Stimulated activated CD8-positive, alpha-beta memory T cell treated with anti-CD3 and anti-CD28 coated beads, Interleukin-7, amount 100 ng/mL, for 48 hours (primary cell): ENCODE measurements at places on chromosomes 7 and 10.
A peak's percentile ranks its signal among the peaks of the same experiment; 100 is the strongest.

- DNase-seq = no peak
Observed at GRCh38 chr7:4103352-4104091, 578.6 kb upstream of the FOXK1 start.

DNA sequence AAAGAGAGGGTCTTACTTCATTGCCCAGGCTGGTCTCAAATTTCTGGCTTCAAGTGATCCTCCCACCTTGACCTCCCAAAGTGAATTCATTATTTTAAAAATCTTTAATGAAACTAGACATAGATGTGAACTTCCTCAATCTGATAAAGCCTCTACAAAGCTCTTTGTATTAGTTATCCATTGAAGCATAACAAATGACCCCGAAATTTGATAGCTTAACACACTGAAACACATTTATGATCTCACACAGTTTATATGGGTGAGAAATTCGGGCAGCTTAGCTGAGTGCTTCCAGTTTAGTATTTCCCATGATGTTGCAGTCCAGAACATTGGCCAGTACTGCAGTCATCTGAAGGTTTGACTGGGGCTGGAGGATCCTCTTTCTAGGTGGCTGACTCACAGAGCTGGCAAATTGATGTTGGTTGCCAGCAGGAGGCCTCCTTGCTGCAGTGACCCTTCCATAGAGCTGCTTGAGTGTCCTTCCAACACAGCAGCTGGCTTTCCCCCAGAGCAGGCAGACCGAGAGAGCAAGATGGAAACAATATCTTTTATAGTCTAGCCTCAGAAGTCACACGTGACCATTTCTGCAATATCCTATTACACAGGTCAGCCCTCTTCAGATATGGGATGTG, 16.6 kb upstream of the WNT8B start:
- no peak for DNase-seq

- DNase-seq = no peak
Observed at GRCh38 chr7:90892213-90892612, 296.1 kb downstream of the CDK14 start.

GRCh38 chr10:113711142-113711541, 31.4 kb downstream of the CASP7 start:
- DNase-seq = no peak

- no peak for DNase-seq
Observed at GRCh38 chr7:40288827-40289226, 154.0 kb downstream of the SUGCT start.

- DNase-seq = no peak
Observed at GRCh38 chr7:82057476-82057875, 287.6 kb upstream of the HGF start.

GRCh38 chr7:27198871-27199801, 755 bp downstream of the HOXA13 start:
- DNase-seq = no peak

GRCh38 chr10:103145046-103145445, 48.0 kb downstream of the NT5C2 start:
- DNase-seq = no peak

- no peak for DNase-seq
Observed at GRCh38 chr10:3777981-3778691, 6.9 kb downstream of the KLF6 start.

- DNase-seq = no peak
Observed at GRCh38 chr10:119412244-119413092, 130.1 kb downstream of the RGS10 start.

DNA sequence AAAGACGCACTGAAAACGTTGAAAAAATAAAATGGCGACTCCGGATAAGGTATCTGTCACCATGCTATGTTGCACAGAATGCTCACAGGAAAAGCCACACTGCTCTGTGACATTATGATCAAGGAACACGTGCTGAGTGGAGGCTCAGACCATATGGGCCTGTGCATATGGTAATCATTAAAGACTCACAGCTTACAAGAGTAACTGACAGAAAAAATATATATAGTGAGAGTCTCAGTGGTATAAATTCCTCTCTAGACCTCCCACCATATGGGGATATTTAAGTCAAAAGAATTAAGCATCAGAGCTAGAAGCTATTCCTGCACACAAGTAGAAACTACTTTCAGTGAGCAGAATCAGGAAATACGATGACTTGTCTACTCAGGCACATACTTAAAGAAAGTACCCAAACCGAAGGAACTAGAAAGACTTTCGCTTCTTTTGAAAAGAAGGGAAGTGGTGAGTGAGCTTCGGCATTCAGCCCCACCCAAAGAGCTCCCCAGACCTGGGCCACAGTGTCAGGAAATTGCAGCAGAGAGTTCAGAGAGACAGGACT, 65.1 kb upstream of the MPP7 start:
- DNase-seq = peak; percentile 53

- DNase-seq = no peak
Observed at GRCh38 chr7:130853503-130854279, 119.7 kb upstream of the KLF14 start.

- DNase-seq = no peak
Observed at GRCh38 chr10:32384171-32384570, 37.2 kb upstream of the EPC1 start.

GRCh38 chr10:92242380-92242779, 48.5 kb downstream of the CPEB3 start:
- DNase-seq = no peak

- no peak for DNase-seq
Observed at GRCh38 chr10:118254654-118255053, 87.5 kb downstream of the FAM204A start.

DNA sequence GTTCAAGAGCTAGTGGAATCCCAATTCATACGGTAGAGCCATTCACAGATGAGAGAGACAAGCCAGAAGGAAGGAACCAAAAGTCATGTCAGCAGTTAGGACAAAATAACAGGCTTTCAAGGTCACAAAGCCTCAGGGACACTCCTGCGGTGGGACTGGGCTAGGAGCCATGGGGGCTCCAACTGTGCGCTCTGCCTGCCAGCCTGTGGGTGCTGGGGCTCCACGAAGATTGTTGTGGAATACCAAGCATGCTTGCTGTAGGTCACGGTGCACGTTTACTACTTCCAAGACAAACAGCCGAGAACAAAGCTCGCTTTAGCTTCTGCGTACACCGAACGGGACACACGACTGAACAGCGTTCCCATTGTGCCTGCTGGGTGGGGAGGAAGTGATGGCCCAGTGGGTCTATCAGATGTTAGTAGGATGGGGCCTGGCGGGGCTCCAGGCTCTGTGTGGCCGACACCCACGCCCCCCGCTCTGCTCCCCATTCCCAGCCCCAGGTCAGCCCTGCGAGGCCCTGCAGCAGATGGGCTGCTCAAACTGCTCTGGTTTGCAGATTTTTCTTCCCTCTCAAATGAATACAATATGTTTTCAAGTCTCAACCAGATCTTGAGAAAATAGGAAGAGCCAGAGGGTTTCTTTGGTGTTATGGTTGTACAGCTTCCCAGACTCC, 158.9 kb downstream of the EGFR start:
- DNase-seq = no peak

DNA sequence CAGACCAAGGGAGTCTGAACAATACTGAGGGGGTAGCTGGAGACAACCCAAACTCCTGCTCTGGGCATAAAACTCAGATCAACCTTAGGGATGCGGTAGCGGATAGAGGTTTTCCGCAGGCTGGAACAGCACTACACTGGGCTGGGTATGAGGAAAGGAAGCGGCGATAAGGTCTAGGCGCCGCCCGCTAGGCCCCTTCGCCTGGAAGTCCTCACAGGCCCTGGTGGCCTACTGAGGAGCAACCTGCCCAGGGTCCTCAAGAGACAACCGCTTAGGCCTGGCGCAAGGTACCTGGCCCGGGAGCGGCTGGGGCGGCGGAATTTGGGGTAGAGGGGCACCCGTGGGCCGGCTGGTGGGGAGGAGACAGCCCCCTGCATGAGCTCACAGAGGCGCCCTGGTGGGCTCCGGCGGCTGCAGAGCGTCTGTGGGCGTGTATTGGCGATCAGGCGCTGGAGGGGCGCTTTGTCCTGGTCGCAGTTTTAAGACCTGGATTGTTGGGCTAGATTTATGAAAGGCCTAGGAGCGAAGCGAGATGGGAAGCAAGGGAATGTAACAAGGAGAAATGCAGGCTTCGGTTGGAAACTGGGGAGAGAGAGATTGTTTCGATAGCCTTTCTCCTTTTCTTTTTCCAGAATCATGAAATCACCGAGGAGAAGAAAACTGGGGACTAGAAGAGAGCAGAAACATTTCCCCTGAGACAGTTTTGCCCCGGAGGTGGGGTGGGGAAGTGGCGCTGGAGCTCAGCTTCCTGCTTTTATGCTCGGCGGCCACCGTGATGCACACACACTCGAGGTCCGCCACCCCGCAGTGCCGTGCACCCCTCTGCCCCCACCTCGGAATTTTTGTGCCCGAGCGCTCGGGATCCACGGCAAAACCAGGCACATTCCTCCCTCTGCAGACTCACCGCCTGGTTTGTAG, 2.4 kb upstream of the NKX2-3 start:
- DNase-seq = no peak

GRCh38 chr10:35391153-35391953, 55.0 kb downstream of the CCNY start:
- DNase-seq = no peak

DNA sequence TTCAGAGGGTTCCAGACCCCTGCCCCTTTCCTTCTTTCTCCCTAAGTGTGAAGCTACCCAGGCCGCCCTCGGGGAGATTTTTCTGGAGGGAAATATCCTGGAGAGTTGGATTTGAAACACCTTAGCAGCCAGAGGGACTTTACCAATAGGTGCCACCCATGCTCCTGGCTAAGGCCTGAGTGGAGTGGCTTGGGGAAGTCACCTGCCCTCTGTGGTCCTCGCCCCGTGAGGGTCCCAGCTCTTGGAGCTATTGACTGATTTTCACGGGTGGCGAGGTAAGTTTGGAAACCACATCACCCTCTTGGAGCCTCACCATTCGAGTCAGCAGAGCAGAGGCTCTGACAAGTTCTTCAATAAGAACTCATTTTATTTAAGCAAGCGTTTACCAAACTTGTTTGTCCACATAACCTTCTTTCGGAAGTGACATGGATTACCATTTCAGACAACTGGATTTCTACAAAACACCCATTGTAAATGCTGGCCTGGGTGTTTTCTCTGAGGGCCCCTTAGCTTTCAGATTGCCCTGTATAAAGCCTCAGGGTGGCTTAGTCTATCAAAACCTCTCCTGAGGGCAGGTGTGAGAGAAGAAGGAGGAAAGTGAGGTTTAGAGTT, 20.4 kb downstream of the AQP1 start:
- DNase-seq = no peak

GRCh38 chr10:85492684-85493083, 873.9 kb downstream of the GRID1 start:
- DNase-seq = no peak

- DNase-seq = no peak
Observed at GRCh38 chr10:5041471-5042023, 37.9 kb upstream of the AKR1C2 start.
